Occipital lobe (tissue), 3 donors: ENCODE measurements at places on chromosomes 3 and 15.
A peak's percentile ranks its signal among the peaks of the same experiment; 100 is the strongest.

- DNase-seq: no peak
Measured at GRCh38 chr15:72907733-72908132, 124.2 kb upstream of the ADPGK start.

DNA sequence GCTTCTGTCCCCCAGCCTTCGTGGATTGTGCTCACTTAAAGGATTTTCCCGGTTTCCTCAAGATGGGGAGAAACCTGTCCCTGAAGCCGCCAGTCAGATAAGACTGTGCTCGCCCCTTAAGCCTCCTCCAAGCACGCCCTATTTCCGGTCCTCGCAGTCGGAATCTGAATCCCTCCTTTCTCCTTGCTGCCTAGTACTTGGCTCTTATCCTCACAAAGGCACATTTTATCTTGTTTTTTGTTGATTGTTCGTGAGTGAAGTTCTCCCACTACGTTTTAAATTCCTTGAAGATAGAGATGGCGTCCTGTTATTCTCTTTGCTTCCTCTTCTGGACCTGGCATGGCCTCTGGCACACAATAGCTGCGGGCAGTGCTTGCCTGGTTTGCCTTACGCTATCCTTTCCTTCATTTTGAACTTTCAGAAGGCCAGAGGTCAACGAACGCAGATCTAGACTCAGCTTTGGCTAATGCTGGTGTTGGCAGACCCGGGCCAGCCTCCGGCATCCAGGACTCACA is 1.7 kb downstream of the CLDN11 start:
- DNase-seq: no peak

DNA sequence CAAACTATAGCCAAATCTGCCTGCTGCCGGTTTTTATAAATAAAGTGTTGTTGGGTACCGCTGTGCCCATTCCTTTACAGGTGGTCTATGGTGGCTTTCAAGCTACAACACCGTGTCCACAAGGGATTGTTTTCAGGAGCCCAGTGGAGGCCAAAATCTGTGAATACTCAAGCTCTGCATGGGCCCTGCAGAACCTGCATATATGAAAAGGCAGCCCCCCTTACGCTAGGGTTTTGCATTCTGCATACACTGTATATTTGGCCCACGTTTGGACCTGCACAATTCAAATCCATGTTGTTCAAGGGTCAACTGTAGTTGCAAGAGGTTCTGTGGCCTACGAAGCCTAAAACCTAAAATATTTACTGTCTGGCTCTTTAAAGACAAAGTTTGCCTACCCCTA is 122.2 kb upstream of the TLE3 start:
- no peak for DNase-seq

DNA sequence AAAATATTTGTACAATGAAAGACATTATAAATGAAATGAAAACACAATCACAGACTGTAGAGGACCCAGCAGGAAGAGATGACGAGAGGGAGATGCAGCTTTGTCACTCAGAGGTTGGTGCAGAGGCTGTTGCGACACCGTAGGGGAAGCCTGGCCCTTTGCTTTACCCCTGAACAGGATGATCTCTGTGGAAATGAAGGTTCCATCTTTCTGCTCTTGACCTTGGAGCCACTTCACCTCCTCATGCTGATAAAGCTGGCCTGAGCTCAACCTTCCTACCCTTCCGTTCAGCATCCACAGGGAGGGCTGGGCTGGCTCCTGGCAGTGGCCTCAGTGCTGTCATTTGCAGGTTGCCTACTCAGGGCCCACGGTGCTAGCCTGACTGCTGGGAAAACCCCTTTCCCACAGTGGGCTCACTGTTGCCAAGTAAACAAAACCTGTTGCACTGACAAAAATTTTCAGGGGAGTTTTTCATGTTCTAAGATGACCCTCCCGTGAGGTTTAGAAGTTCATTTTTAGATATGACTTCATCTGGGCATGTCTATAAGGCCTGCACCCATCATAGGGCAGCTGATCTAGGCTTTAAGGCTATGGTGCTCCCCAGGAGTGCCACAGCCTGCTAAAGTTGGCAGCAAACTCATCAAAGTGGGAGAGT is 3.0 kb upstream of the CD80 start:
- no peak for DNase-seq

GRCh38 chr3:151768393-151768930 is 34.7 kb downstream of the AADACL2 start:
- DNase-seq: no peak

GRCh38 chr3:117927825-117928224 is 1106.8 kb downstream of the IGSF11 start:
- DNase-seq: no peak

DNA sequence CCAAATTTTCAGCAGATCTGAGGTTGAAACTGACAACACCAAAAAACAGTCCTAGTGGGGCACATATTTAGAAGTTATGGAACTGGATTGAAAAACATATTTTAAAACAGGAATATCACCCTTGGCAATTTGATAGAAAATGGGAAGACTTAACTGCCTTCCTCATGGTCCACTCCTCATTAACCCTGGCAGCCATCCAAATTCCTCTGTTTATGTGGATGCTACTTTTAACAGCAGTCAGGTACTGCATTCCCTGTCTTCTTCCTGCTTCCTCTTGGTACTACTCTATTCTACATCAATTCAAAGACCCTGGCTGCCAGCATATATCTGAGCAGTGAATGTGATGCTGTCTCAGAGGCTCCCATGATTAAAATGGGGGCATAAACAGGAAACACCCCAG is 54.3 kb downstream of the PDE8A start:
- DNase-seq: no peak

DNA sequence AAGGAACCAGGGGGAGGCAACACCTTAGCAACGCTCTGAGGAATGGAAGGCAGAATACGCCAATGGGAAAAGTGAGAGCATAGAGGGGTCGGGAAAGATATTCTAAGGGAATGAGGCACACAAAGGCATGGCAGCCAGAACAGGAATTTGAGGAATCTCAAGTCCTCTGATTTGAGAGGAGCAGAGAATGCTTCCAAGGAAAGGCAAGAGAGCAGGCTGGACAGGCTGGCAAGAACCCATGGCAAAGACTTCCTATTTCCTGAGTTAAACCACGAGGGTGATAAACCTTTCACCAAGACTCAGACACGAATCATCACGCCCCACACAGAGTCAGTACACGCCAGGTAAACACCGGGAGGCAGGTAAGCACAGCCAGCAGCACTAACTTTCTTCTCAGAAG is 109.8 kb downstream of the IGF2BP2 start:
- no peak for DNase-seq

GRCh38 chr15:89399238-89400115 is 64.9 kb upstream of the POLG start:
- no peak for DNase-seq

GRCh38 chr3:197024881-197025735 is 4.5 kb downstream of the MELTF start:
- no peak for DNase-seq

- DNase-seq: no peak
Measured at GRCh38 chr15:70920981-70921696, 28.5 kb downstream of the LRRC49 start.

GRCh38 chr3:104717828-104718196 is 648.9 kb upstream of the ALCAM start:
- no peak for DNase-seq

DNA sequence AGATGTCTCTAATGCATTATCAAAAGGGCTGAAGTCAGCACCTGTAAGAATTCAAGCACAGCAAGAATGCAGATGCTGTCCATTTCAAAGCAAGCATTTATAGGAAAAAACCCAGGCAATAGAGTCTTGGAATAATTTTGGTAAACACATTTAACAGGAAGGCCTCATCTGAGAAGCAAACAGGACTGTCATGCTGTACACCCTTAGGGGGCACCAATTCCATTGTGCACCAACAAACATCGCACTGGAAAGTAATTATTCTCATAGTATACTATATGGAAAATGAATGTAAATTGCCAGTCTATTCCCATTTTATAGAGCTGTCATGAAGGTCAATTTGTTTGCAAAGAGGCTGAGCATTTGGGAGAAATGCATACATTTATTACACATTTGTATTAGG is 247.3 kb upstream of the SUCLG2 start:
- no peak for DNase-seq

DNA sequence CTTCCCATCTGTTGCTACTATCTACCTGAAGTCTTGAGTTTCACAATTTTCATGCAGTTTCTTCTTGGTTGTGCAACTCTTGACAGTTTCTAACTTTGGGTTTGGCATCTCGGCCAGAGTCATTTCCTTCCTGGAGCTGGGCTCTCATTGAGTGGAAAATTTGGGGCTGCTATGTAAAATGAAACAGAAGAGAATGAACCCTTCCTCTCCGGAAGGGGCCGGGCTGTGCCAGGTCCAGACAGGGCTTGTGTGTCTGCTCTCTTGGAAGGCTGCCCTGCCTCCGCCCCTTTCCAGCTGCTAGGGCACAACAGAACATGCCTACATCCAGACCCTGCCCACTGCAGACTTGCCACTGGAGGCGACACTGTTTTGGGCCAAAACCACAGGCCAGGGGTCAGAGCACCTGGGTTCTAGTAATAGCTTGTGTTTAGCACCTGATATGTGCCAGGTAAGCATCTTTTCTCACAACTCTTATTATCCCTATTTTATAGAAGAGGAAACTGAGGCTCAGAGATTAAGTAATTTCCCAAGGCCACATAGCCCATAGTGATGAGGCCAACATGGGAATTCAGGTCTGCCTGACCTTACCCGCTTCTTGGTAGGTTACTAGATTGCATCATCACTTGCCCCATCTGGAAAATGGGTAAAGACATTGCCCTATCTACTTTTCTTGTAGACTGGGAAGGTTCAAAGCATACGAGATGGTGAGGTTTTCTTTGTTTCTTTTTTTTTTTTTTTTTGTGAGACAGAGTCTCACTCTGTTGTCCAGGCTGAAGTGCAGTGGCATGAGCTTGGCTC is 25.0 kb downstream of the IRAK2 start:
- peak; percentile 78 for DNase-seq

DNA sequence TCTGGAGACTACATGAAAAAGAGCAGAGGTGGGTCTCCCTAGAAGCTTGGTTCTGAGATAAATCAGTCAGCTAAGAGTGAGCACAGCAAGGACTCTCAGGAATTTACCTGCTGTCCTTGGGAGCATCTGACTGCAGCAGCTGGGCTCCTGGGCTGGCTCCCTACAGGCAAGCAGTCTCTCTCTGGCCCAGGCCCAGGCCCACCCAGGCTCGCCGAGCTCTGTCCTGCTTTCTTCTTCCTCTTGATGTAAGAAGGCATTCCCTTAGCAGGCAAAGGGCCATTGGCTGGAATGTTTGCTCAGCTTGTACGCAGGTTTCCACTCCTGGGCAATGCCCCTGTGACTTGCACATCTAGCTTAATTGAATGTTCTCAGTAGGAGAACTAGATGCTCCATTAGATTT is 4.3 kb upstream of the RBP2 start:
- no peak for DNase-seq

DNA sequence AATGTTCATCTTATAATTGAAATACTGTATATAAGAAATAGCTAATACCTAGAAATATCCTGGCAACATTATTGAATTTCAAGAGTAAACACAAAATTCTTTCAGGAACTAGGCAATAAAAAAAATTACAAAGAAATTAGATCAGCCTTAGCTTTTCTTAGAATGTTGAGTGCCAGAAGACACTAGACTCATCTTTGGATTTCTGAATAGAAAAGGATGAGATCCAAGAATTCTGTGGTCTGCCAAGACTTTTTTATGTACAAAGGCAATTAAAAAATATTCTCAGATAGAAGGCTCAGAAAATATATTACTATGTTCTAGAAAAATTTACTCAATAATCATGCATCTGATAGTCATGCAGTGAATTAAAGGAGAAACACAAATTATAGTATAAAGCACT is 294.5 kb upstream of the CDIN1 start:
- DNase-seq: no peak

GRCh38 chr3:108669208-108669607 is 79.7 kb downstream of the DZIP3 start:
- DNase-seq: no peak

GRCh38 chr3:21562243-21562642 is 188.8 kb downstream of the ZNF385D start:
- no peak for DNase-seq

DNA sequence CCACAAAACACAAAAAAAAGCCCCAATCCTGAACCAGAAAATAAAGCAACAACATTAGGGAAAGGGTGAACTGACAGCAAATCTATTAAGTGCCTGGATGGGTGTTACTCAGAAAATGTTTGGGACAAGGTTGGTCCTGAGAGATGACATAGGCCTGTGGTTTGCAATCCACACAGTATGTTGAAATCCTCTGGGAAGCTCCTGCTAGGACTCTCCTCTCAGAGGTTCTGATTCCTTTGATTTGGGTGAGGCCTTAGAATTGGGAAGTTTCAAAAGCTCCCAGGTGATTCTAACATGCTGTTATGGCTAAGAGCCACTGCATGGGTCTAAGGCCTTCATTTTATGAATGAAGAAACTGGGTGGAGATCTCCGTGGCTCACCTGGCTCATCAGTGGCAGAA is 18.4 kb downstream of the CLDN1 start:
- DNase-seq: no peak

GRCh38 chr3:78972617-78973301 is 795.0 kb downstream of the ROBO1 start:
- no peak for DNase-seq

DNA sequence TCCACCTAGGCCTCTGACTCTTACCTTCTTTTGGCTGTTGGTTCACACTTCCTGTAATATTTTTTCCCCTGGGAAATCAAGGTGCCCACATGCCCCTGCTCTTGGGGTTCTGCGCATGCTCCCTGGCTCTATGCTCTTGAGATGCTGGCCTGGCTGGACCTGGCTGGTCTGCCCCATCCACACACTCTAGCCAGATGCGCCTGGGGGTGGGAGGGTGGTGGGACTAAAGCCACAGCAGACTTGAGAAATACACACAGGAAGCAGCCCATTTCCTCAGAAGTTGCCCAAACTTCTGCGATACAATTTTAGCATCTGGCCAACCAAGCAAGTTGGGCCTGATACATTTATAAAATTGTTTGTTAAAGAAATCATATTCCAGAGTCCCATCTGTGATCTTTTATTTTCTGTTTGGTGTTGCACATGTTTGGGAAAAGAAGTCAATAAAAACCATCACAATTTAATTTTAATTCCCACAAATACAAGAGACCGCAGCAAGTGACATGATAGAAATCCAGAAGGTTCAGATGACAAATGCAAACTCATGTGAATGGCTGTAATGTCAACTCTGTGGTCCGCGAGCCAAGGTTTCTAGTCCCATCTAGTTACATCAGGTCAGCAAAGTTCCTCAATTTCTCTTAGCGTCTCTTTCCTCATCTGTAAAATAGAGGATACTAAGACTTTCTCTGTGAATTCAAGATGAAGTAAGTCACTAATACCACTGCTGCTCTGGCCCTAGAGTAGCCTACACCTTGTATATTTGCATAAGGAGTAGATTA is 55.9 kb upstream of the MEF2A start:
- DNase-seq: no peak

GRCh38 chr15:60814062-60814461 is 335.1 kb upstream of the ICE2 start:
- DNase-seq: no peak

GRCh38 chr3:60774617-60775016 is 476.6 kb downstream of the FHIT start:
- DNase-seq: no peak

- DNase-seq: peak; percentile 31
Measured at GRCh38 chr3:10968401-10968800, 24.1 kb upstream of the SLC6A1 start.
